ENCODE measurements at places on chromosomes 3 and 15.

DNA sequence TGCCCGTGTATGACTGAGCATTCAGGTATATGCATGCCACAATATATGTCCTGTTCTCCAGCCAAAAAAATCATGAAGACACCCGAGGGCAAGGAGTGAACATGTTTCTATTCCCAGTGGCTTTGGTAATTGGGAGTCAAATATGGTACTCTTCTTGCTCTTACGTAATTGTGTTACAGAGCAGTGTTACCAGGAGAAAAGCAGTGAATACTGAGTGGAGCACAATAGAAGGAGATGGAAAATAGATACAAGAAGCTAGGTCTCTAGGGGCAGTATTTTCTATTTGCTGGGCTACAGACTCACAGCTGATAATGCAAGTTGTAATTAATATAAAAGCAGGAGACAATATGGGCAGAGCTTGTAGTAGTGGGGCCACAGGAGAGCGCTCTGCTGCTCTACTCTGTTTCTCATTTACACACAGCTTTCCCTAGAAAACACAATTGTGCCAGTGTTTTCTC is 13.2 kb downstream of the MEIS2 start:
- no peak for DNase-seq

DNA sequence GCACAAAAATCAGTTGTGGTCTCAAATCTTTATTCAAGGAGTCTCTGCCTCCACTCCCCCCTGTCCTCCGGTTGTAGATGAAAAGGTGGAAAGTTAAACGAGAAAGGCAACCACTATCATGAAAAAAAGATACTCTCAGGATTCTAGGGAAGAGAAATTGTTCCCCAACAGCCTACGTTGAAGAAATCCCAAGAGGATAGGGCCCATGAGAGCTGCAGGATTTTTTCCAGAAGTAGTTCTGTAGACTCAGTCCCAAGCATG is 14.3 kb downstream of the ZIC1 start:
- no peak for DNase-seq

DNA sequence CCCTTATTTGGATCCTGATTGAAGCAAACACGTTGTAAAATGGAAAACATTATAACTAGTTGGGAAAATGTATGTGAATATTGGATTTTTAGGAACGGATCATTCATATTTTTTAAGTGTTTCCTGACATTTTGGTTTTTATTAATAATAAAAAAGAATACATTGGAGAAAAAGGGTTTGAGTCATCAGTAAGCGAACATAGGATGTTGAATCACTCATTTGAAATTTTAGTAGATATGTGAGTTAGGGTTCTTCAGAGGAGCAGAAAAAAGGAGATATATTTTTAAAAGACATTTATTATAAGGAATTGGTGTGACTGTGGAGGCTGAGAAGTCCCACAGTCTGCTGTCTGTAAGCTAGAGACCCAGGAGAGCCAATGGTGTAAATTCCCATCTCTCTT is 258.5 kb downstream of the PTPRG start:
- DNase-seq, result no peak

DNA sequence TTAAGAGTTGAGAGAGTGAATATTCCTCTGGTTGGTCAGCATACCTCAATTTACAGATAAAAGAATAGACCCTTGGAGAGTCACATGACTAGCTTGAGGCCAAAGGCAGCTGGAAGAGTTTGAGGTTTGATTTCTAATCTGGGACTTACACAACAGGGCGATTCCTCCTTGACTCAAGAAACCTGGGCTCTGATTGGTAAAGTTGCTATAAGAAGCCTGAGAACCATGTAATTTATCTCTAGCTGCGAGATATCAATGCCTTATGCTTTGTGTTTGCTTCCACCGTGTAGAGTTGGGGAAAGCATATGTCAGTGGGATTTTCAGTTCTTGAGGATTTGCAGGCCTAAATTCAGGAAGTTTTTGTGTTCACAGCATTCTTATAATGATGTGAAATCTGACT is 206.0 kb downstream of the KLHL25 start:
- DNase-seq, result no peak

DNA sequence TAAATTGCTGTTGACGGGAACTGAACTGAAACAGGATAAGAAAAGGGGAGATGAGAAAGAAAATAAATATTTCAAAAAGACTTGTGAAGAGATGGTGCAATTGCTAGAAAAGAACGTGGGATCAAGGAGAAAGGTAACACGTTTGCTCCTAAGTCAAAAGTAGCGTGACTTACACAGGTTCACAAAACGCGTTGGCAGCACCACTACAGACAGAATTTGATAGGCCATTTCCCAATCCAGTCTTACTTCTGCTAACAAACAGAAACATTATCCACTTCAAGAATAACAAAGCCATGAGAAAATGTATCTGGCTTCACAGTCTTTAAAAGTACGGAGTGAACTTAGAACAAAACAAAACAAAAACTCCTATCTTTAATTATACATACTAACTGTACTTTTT is 75.5 kb downstream of the DPH6 start:
- no peak for DNase-seq

- no peak for DNase-seq
Observed at GRCh38 chr3:135260025-135260424, 465.0 kb downstream of the EPHB1 start.

DNA sequence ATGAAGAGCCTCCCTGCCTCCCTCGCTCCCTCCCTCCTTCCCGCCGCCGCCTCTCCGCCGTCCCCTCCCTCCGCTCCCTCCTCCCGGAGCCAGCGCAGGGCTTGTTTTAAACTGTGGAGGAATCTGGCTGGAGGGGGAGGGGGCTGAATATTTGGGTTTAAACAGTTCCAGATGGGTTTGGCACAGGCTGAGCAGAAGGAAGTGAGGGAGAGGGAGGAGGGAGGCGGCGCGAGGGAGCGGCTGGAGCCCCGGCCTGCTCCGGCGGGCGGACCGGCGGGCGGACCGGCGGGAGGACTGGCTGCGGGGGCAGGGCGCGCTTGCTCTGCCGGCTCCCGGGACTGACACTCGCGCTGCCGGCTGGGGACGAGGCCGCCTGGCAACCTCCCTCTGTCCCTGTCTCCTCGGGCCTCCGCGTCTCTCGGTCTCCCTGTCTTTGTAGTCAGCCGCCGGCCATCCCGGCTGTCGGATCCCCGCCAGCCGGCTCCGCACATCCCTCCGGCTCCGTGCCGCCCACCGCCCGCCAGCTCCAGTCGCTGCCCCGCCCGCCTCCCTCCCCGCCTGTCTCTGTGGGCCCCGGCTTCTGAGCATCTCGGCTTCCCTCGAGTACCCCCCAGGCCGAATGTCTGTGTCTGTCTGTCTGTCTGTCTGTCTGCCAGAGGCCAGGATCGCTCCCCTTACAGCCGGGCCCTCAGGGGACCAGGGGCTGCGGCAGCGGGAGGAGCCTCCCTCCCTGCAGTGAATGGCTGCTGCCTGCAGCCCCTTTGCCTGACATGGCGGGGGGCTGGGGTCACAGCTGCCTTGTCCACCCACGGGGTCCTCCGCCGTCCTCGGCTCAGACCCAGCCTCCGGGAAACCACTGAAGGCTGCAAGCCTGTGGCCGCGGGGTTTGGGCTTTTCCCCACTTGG is 7.6 kb downstream of the EPHB3 start:
- peak; percentile 25 for DNase-seq

DNA sequence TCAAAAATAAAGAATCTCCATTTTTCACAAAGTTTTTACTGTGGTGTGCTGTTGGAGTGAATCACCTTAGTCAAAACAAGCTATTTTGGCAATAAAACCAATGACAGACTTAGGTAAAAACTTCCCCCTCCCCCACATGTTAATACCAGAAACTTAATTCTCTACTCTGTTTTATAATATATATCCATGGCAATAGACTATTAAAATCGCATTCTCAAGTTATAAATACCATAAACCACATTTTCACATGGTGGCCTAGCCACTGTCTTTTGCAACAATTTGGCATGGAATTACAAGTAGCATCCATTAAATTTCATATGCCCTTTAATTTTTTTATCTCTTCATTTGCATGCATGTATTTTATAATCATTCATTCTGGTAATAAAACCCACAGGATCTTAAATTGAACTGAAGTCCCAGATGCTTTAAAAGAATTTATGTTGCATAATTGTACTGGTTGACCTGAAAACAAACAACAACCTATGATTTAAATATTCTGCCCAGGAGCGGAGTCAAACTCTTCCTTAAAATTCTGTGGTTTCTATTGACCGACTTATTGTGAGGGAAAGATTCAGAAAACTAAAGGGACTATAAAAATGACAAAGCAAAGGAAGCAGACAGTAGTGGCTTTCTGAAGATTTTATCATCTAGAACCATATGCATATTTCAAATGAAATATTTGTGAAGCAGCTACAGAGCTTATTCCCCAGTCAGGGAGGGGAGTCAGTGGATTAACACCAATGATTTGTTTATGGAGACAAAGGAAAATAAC is 229.0 kb upstream of the TBL1XR1 start:
- no peak for DNase-seq

- DNase-seq, result no peak
Observed at GRCh38 chr3:130341882-130342281, 3.6 kb upstream of the COL6A5 start.

DNA sequence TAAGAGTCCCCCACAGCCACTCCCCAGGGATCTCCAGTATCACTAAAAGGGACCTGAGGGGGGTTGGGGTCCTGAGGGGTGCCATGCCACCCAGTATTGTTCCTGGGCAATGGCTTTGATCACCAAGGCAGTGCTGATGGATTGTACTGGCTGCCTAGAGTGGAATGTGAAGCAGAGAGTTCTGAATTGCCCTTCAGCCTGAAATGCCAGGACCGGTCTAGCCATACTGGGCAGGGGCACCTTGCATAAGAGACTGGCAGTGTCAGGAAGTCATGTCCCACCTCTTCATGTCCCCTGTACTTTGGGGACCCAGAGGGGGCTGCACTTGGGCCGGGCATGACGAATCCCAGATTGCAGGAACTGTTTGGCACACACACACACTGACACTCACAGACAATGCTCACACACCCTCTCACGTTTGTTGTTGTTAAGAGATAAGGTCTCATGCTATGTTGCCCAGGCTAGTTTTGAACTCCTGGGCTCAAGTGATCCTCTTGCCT is 4.5 kb upstream of the TKT start:
- no peak for DNase-seq

GRCh38 chr3:74267588-74268184 is 346.8 kb downstream of the CNTN3 start:
- DNase-seq, result no peak

DNA sequence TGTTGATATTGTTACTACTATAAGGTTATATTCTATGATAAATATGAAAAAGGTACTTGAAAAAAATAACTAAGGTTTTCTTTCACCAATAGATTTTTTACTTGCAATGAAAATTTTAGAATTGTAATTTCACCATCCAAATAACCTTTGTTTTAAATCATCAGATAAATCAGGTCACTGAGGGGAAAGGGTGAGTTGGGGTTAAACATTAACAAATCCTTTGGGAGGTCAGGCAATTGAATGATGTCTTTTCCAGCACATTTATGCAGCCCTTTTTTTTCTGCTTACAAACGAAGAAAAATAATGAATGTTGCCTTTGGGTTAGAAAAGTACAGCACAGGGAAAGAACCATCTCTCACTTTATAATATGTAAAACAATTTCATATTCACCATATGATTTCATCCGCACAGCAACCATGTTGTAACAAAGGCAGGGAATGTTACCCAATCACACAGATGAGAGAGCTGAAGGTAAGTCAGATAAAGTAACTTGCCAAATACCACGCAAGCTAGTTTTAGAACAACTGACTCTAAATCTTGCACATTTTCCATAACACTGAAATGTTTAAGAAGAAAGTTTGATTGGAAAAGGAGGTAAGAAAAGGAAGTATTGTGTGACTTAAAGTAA is 151.3 kb downstream of the FGF12 start:
- DNase-seq, result no peak

- no peak for DNase-seq
Observed at GRCh38 chr15:76024021-76024768, 12.0 kb upstream of the NRG4 start.

- no peak for DNase-seq
Observed at GRCh38 chr3:188559072-188559429, 405.1 kb downstream of the LPP start.

- DNase-seq, result no peak
Observed at GRCh38 chr3:8279886-8280550, 221.6 kb upstream of the LMCD1 start.

GRCh38 chr3:32457971-32458471 is 44.6 kb downstream of the CMTM6 start:
- DNase-seq, result peak; percentile 47

GRCh38 chr15:46751303-46751702 is 966.0 kb upstream of the SEMA6D start:
- no peak for DNase-seq

- no peak for DNase-seq
Observed at GRCh38 chr3:59885101-59885500, 835.3 kb upstream of the CFAP20DC start.

DNA sequence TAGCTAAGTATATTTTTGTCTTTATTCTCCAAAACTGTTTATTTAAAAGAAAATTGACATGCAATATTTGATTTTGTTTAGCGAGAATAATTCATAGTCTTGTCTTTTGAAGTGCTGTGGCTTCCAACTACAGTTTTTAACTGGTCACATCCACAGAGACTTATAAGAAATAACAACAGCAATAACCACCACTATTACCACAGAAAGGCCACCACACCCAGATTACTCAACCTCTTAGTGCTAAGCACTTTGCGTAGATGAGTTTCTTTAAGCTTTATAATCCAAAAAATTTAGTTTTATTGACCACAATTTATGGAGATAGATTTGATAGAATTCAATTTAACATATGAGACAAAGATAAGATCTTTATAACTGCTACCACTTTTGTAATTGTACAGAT is 468.4 kb upstream of the UBE2E2 start:
- no peak for DNase-seq

DNA sequence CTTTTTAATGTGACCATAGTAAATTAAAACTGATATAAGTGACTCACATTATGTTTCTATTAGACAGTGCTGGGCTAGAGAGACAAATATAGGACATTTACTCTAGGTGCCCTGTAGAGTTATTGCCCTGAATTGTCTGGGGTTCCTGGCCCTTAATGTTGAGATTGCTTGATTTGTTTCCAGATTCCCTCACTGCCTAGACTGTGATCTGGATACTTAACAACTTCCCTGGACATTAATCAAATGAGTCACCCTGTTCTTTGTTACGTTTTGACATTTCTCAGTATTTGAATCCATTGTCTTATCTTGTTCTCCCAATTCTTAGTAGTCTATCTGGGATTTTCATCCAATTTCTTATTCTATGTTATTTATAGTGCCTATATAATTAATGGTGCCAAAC is 65.8 kb downstream of the DTWD1 start:
- DNase-seq, result no peak

GRCh38 chr3:168040607-168041208 is 55.0 kb downstream of the GOLIM4 start:
- DNase-seq, result no peak

- DNase-seq, result no peak
Observed at GRCh38 chr15:27062951-27063350, 92.0 kb downstream of the GABRG3 start.
